ENCODE measurements at places on chromosomes 1 and 21. TPM values are rescaled to one million over a fixed set of nuclear protein-coding genes. Genes with fewer than 3 reads are reported as not detected.

GPA33 gene
- 1.1 TPM for polyA plus RNA-seq

ZNF687 gene
- polyA plus RNA-seq: 38.4 TPM

SLC16A4 gene
- polyA plus RNA-seq: 17.4 TPM

- no peak overlapping the region for H3K4me3 ChIP-seq
- peak; percentile 63 for DNase-seq
- peaks cover 5% of the 10 kb centered on the region for H3K4me1 ChIP-seq
- H3K36me3 ChIP-seq: no peaks in the 10 kb centered on the region
- no peak overlapping the region for H3K27ac ChIP-seq
- no peaks in the 10 kb centered on the region for H3K27me3 ChIP-seq
Observed at GRCh38 chr1:33300673-33301072, 20.2 kb downstream of the A3GALT2 start.

DNA sequence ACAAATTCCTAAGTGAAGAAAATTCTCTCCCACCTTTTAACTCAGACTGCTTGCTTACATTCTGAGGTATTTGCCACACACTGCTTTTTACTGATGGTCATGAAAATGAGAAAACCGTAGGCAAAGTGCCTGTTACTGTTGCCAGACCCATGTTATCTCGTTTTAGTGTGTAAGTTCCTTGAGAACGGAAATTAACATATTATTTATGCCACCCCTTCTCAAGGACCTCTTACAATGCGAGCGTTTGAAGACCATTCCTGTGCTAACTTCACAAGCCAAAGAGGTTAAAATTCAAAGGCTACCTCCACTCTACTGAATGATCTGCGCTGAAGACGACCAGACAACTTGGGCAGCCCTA, 509 bp downstream of the NVL start:
- DNase-seq: no peak
- H3K4me3 ChIP-seq: peak overlapping the region; percentile 95
- no peaks in the 10 kb centered on the region for H3K36me3 ChIP-seq
- no peaks in the 10 kb centered on the region for H3K27me3 ChIP-seq

DNA sequence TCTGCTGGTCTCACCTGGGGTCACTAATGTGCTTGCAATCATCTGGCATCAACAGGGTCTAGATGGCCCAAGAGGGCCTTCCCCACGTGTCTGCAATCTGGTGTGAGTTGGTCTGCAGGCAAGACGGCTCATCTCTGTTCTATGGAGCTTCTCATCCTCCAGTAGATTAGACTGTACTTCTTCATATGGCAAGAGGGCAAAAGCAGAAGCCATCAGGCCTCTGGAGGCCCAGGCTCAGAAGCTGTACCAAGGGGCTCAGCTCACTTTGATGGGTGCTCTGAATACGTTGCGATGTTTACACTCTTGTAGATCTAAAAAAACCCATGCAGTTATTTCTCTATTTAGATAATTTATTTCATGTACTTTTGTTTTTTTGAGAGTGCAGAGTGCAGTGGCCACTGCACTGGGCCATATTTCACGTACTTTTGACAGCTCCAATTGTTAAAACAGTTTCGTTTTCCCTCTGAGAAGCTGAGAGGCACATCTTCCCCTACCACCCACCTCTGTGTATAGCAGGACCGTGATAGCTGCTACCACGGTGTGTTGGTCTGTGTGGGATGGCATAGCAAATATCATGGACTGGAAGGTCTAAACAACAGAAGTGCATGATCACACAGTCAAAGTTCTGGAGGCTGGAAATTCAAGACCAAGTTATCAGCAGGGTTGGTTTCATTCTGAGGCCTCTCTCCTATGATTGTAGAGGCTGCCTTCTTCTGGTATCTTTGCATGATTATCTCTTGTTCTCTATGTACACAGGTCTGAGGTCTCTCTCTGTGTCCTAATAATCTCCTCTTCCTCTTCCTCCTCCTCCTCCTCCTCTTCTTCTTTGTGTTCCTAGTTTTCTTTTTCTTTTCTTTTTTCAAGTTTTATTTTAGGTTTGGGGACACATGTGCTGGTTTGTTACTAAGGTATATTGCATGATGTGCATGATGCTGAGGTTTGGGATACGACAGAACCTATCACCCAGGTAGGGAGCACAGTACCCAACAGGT, 17.0 kb downstream of the CITED4 start:
- no peak overlapping the region for H3K27ac ChIP-seq
- peaks cover 2% of the 10 kb centered on the region for H3K4me1 ChIP-seq
- H3K36me3 ChIP-seq: no peaks in the 10 kb centered on the region
- no peak for DNase-seq

GRCh38 chr1:19665496-19666465, 1.1 kb downstream of the HTR6 start:
- peak overlapping the region; percentile 34 for H3K4me3 ChIP-seq
- DNase-seq: no peak
- H3K27me3 ChIP-seq: no peaks in the 10 kb centered on the region
- H3K4me1 ChIP-seq: no peaks in the 10 kb centered on the region
- no peaks in the 10 kb centered on the region for H3K36me3 ChIP-seq
- H3K27ac ChIP-seq: no peak overlapping the region

GRCh38 chr1:58848818-58849411, 65.1 kb upstream of the JUN start:
- no peaks in the 10 kb centered on the region for H3K4me1 ChIP-seq
- H3K36me3 ChIP-seq: no peaks in the 10 kb centered on the region
- no peak overlapping the region for H3K4me3 ChIP-seq
- no peak overlapping the region for H3K27ac ChIP-seq

DNA sequence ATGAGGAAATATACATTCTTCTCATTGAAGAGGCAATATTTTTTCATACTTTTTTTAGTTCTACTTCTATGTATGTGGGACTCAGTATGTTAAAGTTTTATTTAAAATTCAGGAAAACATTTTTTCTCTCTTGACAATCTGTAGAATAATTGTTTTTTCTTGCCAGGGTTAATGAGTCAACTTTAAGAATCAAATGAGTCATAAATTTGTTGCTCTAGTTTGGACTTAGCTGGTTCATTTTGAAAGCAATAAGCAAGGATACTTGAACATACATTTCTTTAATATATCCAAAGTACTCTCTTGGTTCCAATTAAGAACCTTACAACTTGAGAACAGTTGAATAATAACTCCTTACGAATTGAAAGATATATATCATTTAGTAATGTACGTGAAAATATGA, 1145.3 kb upstream of the B3GALT2 start:
- no peak overlapping the region for H3K27ac ChIP-seq
- DNase-seq: no peak
- no peaks in the 10 kb centered on the region for H3K36me3 ChIP-seq
- H3K4me1 ChIP-seq: no peaks in the 10 kb centered on the region
- no peak overlapping the region for H3K4me3 ChIP-seq

DNA sequence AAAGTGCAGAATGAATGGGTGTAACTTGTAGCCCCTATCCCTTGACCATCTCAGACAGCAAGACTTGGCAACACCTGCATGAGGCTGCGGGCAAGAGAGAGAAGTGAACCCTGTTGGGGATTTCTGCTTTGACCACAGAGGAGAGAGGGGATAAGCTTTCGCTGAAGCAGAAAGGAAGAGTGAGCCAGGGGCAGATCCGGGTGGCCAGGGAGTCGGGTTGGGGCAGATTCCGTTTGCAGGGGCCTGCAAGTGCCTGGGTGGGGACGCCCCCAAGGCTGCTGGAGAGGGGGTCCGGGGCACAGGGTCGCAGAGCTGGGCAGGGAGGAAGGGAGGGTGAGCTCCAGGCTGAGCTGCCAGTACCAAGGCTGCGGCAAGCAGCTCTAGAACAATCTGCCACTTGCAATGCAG, 25.3 kb upstream of the PIK3CD start:
- no peak overlapping the region for H3K4me3 ChIP-seq
- no peaks in the 10 kb centered on the region for H3K36me3 ChIP-seq
- H3K4me1 ChIP-seq: peaks cover 3% of the 10 kb centered on the region
- no peaks in the 10 kb centered on the region for H3K27me3 ChIP-seq

DNA sequence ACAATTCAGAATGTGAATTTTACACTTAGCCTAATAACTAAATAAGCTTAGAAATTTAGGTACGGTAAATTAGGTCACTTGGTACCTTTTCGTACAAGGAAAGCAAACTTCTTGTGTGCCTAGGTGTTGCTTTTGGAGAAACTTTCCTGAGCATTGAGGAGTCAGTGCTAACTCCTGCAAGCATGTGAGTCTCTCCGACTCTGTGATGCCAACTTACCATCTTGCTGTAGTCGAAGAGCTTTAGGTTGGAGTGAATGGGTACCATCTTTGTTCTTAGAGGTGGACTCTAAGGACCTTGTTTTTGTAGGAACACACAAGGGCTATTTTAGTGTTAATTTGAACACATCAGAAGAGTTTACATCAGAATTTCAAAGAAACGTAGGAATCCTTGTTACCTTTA, 688.9 kb downstream of the USP25 start:
- H3K27me3 ChIP-seq: no peaks in the 10 kb centered on the region
- peak overlapping the region; percentile 93 for H3K27ac ChIP-seq
- H3K36me3 ChIP-seq: no peaks in the 10 kb centered on the region
- DNase-seq: no peak

DNA sequence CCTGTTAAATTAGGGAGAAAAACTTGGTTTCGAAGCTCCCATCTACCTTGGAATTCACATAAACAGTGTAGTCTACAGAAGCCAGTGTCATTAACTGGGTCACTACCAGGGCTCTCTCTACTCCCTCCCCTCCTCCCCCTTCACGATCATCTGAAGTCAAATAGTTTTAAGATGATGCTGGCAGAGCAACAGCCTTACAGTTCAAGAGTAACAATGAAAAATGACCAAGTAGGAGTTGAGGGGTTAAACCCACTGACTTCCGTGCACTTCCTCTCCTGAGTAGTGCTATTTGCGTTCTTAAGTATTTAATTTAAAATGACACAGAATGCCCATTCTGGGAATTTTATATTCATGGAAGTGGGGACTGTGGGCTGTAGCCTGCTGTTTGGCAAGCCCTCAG, 236.9 kb downstream of the SIPA1L2 start:
- H3K4me1 ChIP-seq: no peaks in the 10 kb centered on the region
- no peak overlapping the region for H3K4me3 ChIP-seq
- DNase-seq: no peak
- H3K27me3 ChIP-seq: no peaks in the 10 kb centered on the region

Measured in testis (tissue), 5 donors.